ENCODE measurements at places on chromosomes 3 and 15. TPM values are rescaled to one million over a fixed set of nuclear protein-coding genes. Genes with fewer than 3 reads are reported as not detected.

DNA sequence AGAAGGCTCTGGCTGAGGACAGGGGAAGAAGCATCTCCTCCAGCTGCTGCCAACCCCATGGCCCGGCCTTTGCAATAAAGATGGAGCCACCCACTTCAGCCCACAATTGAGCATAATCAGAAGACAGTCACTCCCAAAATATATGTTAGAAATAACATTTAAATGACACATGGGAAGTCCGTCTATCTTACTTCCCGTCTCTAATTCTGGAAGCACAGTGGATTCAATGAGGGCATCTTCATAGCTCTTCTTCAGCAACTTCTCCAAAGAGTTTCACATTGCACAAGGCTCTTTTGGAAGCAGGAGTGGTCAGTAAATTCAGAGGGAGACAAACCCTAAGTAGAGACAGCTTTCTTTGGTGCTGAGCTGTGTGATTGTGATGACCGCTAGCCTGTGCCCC, 67.0 kb upstream of the SEC61A1 start:
- no peak for DNase-seq

DNA sequence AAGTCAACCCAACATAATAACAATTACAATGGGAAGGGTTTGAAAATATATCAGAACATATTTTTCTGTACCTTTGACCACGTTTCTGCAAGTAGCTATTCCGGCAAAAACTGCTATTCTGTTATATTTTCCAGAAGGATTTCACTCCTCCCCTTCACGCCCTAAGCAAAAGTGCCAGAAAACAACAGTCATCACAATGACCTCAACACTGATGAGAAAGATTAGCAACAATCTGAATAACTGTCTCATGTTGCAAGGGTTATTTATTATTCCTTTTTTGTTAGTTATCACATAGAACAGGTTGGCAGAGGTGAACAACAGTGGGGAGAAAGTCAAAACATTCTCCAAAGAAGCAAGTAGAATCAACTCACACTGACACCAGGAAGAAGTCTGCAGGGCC, 269.4 kb upstream of the ARRDC4 start:
- no peak for DNase-seq

DNA sequence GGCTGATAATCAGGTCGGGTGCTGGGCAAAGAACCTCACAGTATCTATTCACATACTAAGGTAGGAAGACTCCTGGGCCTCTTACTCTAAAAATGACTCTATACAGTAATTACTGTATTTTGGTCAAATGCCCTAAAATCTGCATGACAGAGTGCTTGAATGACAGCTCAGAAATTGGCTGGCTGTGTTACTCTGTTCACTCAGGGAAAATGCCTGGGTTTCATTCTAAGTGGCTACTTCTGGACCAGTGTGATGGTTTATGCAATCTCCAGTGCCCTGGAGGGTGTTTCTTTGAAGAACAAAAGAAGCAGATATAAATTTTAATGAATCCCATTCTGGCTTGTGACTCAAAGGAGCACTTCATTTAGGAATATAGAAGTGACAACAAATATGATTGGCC, 2.2 kb downstream of the GABRR3 start:
- no peak for DNase-seq

The C3orf49 gene
- polyA plus RNA-seq = not detected

The CASR gene
- polyA plus RNA-seq = not detected

Data from right cardiac atrium (tissue), 5 donors.